AG09319 (cell line): ENCODE measurements at places on chromosomes 4 and X.

GRCh38 chr4:156322592-156322991 lies 368.9 kb upstream of the CTSO start:
- no peak for DNase-seq

GRCh38 chr4:113844369-113844768 lies 82.8 kb upstream of the CAMK2D start:
- DNase-seq: no peak

DNA sequence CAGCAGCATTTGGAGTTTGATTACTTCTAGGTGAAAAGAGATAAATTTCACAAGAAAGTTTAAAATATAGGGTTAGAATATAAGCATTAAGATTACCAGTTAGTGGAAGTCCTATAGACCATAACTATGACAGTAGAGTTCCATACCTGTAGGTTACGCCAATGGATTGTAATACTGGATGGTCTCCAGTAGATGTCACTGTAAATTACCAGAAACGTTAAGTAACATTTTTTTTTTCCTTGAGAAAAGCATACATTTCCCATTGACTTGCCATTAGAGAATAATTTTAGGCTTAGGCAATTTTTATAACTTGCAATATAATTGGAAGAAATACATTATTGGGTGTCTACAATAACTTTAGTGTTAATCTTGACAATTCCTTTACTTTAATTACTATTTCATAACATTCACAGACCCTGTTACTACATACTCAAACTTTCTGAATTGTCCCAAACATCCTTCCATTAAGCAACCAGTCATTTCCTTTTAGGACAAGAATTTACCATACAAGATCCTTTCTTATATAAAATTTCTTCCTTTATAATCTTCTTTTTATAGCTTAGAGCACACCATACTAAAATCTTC lies 304.1 kb upstream of the TECRL start:
- no peak for DNase-seq

- no peak for DNase-seq
Observed at GRCh38 chrX:25721564-25721963, 416.6 kb upstream of the MAGEB18 start.

DNA sequence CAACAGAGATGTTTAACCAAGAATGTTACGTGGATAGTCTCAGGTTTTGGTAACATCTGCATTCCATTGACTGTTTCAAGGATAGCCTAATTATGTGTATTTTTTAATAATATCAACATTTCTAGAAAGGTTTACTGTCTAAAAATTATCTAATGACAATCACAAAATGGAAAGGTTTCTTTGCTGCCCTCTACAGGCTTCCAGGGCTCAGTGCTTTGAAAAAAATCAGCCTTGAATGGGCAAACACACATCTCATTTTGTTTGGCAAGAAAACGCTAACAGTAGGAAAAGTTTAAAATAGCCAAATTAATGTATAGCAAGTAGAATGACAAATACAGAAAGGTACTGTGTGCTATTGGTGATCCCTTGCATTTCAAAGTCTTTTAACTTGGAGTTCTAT lies 223.4 kb upstream of the PRPS2 start:
- no peak for DNase-seq

GRCh38 chr4:124060261-124060918 lies 652.1 kb downstream of the ANKRD50 start:
- DNase-seq: no peak

DNA sequence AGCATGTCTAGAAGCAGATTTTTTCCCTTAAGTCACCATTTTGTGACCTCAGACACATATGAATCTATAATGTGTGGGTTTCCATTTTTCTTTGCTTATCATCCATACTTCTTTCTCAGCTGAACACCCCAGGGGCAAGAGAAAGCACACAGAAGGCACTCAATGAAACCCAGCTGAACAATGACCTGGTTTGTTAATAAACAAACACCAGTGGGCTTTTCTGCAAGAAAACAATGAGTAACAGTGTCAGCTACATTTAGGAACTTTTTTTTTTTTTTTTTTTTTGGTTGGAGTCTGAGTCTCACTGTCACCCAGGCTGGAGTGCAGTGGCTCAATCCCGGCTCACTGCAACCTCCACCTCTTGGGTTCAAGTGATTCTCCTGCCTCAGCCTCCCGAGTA lies 40.7 kb upstream of the KLF3 start:
- DNase-seq: no peak
